Heart right ventricle (tissue), 16 donors: ENCODE measurements at places on chromosomes 2 and 18. TPM values are rescaled to one million over a fixed set of nuclear protein-coding genes. Genes with fewer than 3 reads are reported as not detected.
A peak's percentile ranks its signal among the peaks of the same experiment; 100 is the strongest.

IMP4 gene
- polyA plus RNA-seq: 82.3 TPM

SIX3 gene
- not detected for polyA plus RNA-seq

MAL gene
- polyA plus RNA-seq: 9.1 TPM

ANKRD29 gene
- 11.5 TPM for polyA plus RNA-seq

SLC23A3 gene
- 1.8 TPM for polyA plus RNA-seq

SGO2 gene
- 0.59 TPM for polyA plus RNA-seq

DNA sequence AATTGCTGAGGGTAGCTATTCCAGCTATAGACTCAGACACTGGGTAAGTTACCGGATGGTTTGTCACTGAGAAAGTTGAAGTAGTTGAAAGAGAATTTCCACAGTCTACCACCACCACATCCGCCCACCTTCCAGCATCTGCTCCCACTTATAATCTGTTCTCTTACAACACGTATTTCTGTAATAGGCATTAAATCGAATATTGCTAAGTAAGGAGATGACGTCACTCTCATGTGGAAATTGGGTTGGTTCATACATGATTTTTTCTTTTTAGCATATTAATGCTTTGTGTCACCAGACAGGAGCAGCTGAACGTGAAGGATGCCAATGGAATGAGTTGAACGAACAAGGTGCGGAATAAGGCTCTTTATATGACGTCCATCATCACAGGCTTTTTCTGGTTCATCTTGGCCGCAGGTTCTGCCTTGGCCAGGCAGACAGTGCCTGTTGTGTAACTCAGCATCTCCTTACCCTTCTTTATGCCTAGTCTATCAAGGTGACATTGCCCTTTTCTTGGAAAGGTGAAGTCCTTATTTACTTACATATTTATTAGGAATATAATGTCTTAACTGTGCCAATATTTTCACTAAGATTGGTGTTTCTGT, 45.9 kb downstream of the THUMPD2 start:
- DNase-seq: no peak

GRCh38 chr2:160249876-160250275, 49.8 kb upstream of the ITGB6 start:
- no peak for DNase-seq

DNA sequence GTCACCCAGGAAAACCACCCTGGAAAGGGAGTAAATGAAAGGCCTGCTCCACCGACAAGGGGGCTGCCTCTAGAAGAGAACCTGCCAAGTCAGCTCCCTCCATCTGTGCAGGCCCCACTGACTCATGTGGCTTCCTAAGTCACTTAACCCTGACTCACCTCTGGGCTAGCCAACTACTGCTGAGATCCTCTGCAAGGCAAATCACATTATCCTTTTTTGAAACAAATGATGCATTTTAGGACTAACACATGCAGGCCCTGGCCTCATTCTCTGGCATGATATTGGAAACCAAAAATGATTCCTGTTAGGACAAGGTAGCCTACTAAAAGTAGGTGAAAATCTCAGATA, 474.6 kb downstream of the EPHA4 start:
- no peak for DNase-seq

DNA sequence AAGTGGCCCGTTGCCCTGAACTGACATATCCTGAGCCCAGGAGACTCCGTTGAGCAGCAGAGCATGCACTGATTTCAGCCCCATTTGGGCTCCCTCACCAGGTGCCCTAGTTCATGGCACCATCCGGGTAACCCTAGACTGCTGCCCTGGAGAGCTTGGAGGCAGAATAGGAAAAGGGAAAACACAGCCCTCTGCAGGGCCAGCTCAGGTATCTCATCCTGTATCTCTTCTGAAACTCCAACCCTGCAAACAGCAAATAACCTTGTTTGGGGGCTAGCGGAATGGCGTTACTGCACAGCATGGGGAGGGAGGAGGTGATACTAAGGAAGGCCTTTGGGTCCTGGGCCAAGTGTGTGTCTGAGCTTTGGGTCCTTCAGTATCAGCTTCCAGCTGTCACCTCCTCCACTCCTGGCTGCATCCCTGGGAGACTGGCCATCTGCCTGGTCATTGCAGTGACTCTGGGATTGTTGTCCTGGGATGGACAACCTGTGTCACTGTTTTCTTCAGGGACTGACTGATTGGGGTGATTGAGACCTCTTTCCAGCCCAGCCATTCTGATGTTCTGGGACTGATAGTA, 233.8 kb upstream of the SKOR2 start:
- DNase-seq: peak; percentile 5

DNA sequence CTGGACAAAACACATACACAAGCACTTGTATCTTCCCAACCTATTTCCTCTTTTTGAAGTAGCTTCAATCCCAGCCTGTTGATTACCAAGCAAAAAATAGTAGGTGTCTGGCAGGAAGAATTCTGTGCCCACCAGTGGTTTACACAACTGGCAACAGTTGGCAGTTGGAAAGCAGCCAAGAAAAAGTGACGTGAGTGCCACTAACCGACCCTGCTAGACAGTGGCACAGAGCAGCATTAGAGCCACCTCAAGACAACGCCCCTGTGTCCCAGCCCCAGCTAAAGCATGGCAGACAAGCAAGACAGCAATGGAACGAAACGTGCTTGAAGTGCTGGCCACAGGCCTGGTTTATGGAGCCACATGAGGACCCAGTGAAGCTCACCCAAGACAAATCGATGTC, 379.6 kb downstream of the FBXO15 start:
- DNase-seq: no peak

DNA sequence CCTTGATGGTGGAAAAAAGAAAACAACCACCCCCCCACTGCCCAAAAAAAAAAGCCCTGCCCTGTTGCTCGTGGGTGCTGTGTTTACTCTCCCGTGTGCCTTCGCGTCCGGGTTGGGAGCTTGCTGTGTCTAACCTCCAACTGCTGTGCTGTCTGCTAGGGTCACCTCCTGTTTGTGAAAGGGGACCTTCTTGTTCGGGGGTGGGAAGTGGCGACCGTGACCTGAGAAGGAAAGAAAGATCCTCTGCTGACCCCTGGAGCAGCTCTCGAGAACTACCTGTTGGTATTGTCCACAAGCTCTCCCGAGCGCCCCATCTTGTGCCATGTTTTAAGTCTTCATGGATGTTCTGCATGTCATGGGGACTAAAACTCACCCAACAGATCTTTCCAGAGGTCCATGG, 28.0 kb downstream of the MAL start:
- DNase-seq: no peak

DNA sequence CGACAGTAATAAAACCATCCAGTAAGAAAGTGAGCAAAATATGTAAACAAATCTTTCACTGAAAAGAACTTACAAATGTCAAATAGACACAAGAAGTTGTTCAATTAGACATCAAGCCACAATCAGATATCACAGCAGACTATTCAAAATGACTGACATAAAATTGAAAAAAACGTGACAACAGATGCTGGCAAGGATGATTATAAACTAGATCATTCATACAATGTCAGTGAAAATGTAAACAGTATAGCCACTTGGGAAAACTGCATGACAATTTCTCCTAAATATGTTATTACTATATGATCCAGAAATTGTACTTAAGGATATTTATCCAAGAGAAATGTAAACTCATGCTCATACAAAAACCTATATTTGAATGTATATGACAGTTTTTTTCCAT, 609.4 kb upstream of the CNTNAP5 start:
- no peak for DNase-seq

DNA sequence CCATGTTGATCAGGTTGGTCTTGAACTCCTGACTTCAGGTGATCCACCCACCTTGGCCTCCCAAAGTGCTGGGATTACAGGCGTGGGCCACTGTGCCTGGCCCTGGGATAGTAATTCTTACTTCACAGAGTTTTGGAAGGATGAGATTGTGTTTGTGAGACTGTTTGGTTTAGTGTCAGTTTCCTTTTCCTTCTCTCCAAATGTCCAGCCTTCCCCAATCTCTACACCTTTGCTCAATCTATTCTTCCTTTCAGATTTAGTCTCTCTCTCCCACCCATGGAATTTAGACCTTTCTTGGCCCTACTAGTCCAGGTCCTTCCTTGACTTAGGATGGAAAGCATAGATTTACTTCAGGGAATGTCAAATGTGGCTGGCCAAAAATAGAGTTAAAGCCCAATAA, 12.2 kb upstream of the IL1A start:
- DNase-seq: no peak

DNA sequence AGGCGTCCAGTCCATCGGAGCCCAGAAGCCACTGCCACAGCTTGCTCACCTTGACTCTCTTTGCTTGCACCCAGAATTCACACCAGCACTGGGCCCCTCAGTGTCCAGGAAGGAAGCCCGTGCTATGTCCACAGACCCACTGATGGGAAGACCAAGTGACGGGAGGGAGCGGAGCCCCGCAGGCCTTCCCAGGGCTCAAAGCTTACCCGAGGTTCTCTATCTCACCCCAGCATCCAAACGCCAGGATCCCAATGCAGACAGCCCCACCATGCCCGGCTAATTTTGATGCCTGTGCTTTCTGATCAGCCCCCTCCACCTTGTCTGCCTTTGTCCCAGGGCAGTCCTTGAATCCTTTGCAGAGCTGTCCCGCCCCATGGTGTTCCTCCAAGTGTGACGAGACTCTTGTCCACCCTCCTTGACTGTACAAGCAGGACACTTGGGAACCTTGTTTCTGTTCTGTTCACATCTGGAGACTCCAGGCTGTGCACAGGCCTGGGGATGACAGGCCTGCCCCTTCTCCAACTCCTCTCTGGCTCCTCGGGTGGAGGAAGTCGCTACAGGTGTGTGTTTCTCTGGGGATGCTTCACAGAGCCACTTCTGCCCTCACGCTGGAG, 12.0 kb downstream of the NPPC start:
- DNase-seq: no peak

GRCh38 chr2:241107031-241107783, 5.1 kb upstream of the MTERF4 start:
- DNase-seq: no peak

GRCh38 chr2:171553858-171554257, 31.6 kb downstream of the CYBRD1 start:
- DNase-seq: no peak

DNA sequence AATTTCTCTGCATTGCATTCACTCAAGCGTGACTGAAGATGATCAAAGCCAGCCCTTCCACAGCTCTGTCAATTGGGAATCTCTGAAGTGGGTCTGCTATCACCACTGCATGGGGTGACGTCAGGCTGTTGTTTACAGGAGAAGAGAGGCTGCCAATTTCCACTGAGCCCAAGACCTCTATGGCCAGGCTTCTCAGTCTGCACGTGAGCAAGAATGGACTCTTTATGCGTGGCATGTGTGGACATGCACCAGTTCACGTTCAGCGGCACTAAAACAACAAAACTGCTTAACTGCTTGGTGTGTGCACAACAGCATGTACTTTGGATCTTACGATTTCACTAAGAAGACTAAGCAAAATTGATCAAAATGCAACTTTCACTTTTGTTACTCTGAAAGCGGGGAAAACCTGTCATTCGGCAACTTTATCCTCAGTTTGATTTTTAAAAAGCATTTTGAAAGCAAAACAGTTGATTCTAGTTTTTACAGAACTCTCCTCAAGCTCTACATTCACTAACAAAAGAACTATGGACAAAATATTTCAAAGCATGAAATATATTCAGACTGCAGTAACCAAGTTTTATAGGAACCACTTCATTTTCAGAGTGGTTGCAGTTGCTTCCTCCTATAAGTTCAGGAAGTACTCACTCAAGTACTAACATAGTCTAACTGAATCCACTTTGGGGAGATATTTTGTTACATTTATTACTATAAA, 77.0 kb upstream of the SERTAD2 start:
- peak; percentile 31 for DNase-seq

DNA sequence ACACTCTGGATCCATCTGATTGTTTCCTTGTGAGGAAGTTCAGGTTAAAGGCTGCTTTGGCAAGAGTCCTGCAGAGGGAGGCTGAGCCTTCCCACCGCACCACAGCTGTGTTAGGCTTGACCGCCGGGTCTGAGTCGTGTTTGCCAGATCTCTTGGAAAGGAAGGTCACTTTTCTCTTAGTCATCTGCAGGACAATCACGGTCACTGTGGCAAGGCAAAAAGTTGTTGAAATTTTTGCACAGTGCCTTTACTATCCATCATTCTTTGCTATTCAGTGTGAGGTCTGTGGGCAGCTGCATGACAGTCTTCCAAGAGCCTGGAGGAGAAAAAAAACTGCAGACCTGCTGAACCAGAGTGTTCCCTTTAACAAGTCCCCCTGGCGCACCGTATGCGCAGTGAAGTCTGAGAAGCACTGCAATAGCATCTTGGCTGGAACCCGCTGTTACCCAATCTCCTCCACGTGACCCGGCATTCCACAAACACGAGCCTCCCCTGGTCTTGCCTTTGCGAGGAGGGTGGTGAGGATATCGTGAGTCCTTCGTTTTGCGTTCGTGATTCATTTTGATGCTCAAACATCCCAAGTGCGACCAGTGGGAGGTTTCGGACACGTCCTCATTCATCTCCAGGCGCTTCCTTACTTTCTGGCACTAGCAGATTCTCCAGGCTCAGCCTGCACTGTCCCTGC, 23.0 kb downstream of the BIN1 start:
- peak; percentile 59 for DNase-seq

DNA sequence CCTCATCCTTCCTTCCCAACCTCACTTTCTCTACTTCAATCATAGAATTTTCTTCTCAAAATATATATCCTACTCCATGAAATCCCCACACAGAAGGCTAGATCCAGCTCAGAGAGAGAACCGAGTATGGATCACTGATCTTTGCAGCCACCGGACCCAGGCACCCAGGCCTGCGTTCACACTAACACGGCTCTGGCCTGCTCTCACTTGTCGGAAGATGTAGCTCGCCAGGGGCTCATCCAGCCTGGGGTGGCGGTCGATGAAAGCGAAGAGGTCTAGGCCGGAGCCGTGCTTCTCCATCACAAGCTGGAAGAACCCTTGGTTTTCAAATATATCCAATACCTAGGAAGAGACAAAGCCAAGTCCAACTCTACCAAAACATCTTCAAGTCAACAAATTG, 12.7 kb upstream of the MTERF4 start:
- DNase-seq: no peak

DNA sequence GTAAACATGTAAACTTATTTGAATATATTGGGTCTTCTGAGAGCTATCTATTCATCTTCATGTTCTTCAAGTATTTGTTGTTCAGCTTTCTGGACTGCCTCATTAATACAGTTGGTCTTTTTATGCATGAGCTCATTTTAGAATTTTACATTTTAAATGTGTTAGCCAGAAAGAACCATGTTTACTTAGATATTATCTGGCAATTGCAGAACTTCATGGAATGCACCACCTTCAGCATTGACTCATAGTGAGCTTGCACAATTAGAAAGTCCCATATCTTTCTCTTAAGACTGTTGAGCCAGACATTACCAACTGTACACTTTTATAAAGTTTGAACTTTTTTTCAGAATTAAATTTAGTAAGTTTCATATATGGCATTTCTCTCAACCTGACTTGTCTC, 536.7 kb downstream of the RIT2 start:
- DNase-seq: no peak
